ENCODE measurements at places on chromosomes 6 and 20.

GRCh38 chr6:161094955-161095354 is 103.4 kb downstream of the MAP3K4 start:
- DNase-seq: no peak

DNA sequence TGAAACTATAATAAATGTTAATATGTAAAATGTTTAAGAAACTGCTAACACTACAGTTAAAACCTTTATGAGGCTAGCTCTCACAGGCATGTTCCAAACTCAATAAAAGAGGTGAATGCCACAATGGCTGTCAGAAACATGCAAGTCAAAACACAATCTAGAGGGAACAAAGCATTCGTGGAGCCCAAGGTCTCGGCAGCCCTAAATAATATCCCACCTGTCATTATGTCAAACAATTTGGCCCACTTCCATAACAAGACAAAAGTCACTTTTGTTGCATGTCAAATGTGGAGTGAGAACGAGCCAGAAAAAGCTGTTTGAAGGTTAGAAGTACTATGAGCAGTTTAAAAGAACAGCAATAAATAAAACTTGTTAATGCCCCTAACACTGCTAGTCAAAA is 181.9 kb downstream of the GMDS start:
- no peak for DNase-seq

DNA sequence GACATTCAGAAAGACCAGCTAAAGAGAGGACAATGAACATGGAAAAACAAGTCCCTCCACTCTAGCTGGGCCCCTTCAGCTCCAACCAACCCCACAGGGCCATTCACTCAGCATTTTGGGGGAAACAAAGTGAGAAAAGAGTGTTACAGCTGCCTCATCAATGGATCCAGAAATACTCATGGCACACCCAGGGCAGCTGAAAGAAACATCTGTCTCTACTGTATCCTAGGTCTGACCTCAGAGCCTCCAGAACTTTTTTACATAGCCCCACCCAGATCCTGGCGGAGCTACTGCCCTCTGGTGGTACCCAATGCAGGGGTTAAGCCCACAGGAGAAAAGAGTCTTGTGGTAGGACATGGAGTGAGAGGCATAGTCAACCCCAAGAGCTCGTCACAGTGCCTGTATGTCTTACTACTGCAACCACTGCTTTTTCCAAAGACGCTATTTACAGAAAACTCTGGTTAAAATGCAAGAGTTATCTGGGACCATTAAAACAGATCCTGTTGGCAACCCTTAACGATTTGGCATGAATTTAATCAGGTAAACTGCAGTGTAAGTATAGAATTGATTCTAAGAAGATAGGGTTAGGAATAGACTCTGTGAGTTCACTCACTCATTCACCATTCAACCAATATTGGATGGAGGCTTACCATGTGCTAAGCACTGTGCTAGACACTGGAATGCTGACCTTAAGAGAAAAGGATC is 37.4 kb upstream of the FAM83C start:
- DNase-seq: no peak

- peak; percentile 72 for DNase-seq
Observed at GRCh38 chr6:116371120-116371917, 572 bp downstream of the DSE start.

- DNase-seq: no peak
Observed at GRCh38 chr6:54465649-54466300, 157.5 kb downstream of the TINAG start.

DNA sequence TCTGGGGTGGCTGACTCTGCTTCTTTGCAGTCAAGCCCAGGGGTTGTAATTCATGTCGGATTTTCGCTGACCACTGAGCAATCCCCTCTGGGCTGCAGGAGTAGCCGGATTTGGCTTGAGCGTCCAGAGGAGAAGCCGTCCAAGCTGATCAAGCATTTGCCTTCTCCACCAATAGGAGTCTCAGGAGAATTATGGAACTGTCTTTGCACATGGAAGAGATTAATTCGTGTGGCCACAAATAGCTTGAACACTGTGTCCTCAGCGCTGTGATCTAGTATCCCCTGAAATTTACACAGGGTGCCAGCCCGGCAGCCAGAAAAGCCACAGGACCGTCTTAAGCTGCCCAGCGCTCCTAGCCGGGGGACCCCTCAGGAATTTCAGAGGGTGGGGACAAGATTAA is 37.1 kb downstream of the EYA2 start:
- no peak for DNase-seq

DNA sequence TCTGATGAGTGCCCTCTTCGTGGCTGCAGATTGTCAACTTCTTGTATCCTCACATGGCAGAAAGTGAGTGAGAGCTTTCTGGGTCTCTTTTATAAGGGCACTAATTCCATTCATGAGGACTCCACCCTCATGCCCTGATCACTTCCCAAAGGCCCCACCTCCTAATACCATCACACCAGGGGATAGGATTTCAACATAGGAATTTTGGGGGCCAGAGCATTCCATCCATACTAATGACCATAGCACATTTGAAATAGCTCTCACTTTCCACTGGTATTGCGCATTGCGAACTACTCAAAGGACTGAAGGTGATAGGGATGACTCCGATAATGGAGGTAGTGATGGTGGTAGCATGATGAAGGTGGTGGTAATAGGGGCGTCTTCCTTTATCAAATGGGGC is 324.3 kb downstream of the PRL start:
- DNase-seq: no peak

DNA sequence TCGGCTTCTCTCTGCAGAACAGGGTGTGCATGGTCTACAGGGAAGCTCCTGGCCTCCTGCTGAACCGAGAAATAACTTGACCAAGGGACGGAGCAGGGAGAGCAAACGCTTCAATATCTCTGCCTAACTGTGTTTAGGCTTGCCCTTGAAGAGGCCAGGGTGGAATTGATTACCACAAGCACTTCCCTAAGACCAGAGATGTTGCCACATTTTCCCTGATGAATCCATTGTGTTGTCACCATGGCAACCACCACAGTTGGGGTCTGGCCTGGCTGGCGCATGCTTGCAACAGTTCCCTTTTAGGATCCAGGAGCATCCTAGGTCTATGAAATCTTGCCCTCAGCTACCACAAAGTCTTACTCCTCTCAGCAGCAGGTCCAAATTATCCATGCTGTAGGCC is 213.5 kb upstream of the SULF2 start:
- DNase-seq: no peak

DNA sequence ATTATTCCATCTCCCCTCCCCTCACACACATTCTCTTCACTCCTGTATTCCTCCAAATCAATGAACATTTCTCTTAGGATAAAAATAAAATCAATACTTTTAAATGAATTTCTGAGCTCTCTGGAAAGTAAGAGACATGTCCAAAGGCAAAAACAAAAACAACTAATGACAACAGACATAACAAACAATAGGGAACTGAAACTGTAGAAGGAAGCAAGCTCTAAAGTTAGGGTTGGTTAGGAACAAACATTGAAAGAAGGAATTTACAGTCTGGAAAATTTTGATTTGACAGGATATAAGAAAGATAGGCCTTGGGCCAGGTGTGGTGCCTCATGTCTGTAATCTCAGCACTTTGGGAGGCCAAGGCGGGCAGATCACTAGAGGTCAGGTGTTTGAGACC is 17.5 kb upstream of the MYCT1 start:
- DNase-seq: no peak

GRCh38 chr20:5448449-5449118 is 131.8 kb upstream of the PROKR2 start:
- no peak for DNase-seq

DNA sequence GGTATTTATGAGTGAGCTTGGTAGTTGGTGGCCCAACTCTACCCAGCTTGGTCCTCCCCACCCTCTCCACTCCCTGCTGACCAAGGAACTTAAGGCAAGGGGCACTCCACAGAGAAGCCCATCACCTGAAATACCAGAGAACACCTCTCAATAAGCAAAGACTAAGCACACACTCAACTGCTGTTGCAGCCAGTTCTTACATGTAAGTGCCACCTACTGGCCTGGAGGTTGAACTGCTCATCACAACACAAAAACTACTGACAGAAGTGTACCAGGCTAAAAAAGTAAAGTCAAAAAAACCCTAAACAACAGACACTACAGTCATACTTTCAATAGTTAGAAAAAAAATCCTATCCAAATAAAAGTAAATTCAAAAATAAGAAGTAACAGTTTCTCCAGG is 146.2 kb downstream of the FAM83B start:
- no peak for DNase-seq

- no peak for DNase-seq
Observed at GRCh38 chr6:117548797-117549301, 53.5 kb downstream of the GOPC start.

DNA sequence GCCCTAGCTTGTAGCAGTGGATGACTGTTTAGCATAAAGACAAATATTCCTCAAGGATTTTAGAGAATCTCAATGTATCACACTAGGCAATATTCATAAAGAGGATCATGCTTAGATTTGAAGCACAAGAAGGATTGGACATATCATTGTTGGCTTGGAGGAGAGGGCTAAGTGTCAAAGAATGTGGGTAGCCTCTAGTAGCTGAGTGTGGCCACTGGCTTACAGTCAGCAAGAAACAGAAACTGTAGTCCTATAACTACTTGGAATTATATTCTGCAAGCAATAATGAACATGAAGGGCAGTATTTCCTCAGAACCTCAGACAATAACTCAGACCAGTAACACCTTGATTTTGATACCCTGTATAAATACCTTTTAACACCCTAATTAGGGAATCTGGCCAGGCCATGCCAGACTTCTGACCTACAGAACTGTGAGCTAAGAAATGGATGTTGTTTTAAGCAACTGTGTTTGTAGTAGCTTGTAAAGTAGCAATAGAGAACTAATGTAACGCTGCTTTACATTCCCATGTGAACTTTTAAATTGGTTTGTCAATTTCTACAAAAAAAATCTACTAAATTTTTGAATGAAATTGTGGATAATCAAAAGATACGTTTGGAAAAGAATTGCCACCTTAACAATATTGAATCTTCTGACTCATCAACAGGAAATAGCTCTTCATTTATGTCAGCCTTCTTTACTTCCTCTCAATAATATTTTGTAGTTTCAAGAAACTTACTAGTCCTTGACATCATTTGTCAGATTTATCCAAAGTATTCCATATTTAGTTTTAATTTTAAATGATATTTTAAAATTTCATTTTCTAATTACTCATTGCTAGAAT is 65.2 kb upstream of the RSPO3 start:
- no peak for DNase-seq

DNA sequence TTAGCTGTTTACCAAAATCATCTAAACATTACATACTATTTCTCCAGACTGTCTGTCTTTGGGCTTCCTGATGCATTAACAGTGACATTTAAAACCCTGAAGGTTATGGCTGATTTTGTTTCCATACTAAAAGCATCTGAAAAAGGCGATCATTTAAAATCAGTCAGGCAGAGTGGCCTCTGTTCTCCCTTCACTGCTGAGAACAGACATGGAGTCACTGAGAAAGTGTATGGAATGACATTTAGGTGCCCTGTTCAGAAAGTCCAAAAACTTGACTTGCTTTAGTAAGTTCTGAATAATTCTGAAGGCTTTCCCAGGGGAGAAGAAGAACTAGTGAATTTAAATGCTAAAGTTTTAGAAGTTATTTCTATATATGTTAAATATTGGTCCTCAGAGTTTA is 83.0 kb downstream of the MAP7 start:
- DNase-seq: no peak

DNA sequence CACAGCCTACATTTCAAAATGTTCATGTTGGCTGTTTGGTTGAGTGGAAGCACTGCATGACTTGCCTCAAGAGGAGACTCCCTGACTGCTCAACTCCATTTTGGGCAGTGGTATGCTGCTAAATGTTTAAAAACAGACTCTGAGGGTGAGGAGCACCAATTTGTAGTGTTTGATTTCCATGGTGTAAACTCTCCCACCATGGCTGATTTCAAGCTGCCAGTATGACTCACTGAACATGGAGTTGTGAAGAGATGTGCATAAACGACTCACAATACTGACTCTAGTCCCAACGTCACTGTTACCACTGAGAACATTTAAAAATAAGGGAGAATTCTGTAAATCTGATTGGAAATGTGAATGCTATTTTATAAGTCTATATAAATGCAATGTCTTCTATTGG is 70.4 kb downstream of the BACH2 start:
- DNase-seq: no peak

DNA sequence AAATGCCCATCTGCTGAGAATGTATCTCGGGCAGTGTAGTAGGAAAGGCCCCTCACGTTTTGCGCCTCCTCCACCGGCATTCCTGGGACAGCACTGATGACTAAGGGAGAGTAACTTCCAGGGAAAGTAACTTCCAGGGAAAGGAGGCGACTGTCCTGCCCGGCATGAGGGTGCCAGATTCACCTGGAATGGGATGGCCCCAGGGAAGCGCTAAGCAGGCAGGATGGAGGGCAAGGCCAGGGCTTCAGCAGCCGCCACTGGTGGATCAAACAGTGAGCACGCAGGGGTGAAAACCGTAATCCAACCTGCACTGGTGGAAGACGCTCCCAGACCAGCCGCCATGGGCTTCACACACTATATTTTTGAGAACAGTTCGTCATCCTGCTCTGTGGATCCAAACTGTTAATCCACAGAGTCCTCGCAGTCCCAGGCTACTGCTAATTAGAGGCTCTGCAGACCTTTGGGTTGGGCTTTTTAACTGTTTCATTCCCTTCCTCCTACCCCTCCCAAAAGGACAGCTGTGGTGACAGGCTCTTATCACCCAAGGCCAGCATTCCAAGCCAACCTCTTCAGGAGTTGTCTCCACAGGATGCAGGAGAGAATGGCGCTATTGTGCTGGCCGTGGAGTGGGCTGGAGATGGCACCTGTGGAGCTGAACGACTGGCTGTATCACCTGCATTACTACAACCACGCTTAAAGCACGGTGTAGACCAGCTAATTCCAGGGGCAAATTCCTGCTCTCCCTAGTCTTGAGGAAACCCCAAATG is 178.9 kb downstream of the DLL1 start:
- no peak for DNase-seq

DNA sequence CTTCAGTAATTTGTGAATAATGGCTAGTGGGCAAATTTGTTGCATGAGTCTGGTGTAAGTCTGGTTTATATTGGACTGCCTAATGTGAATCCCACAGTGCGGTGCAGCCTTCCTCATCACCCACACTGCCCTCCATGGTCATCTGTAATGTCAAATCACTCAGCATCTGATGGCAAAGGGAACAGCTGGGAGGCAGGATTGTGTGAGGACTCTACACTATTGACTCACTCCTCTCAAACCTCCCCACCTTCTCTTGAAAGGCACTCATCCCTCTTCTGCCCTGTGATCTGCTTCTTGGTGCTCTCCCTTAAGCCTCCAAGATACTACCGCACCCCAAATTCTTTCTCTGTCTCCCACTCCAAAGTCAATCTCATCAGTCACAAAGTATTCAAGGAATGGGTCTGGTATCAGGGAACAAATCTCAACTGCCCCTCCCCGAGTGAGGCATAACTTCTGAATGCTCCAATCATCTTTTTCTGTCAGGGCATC is 146.0 kb upstream of the BEND6 start:
- DNase-seq: no peak
